ENCODE measurements at places on chromosomes 7 and 10.

DNA sequence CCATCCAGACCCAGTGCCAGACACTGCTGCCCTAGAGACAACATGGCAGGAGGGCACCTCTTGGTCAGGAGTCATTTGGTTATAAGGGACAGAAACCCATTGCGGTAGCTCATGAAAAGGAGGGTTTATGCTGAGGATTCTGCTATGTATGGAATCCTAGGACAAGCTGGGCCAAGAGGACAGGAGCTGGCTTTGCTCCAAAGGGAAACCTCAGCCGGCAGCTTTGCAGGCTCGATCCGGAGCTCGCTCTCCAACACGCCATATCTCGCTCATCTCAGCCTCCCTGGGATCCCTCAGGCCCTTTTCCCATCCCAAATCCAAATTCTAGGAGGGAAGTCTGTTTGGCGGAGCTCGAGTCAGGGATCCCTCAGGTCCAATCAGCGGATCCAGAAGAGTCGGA is 345.7 kb downstream of the GLRX3 start:
- no peak for DNase-seq

DNA sequence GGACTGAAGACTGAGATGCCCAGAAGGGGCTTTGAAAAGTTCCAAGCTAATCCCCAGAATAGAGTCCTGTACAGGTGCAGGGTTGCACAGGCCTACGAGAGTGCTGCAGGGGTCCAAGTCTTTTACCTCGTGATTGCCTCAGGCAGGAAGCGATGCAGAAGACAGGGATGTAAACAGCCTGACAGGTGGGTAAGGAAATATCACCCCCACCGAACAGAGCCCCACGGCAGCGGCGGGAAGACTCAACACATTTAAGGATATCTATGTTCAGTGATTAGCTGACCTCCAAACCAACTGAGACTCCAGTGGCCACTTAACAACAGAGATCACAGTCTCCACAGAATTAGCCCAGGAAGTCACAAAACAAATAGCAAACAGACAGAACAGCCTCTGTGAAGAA is 73.9 kb upstream of the VIPR2 start:
- no peak for DNase-seq

GRCh38 chr7:82291931-82292330 is 151.6 kb downstream of the CACNA2D1 start:
- DNase-seq = no peak

GRCh38 chr7:114533131-114533530 is 118.5 kb downstream of the FOXP2 start:
- peak; percentile 74 for DNase-seq

DNA sequence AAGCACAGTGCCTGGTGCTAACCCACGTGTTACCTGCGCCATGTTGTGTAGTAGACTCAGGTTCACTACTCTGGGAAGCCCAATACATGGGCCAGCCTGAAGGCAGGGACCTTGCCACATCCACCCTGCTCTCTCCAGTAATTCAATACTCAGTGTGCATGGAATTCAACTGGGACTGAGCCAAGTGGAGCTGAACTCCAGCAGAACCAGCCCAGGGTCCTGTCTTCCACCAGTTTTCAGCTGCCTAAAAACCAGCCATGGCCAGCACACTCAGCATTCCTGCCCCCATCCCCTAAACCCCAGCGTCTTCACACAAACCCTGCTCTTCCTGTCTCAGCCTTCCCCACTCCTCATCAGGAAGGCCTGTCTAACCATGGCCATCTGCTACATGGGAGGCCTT is 15.4 kb downstream of the FGF8 start:
- DNase-seq = no peak

GRCh38 chr10:93417266-93417665 is 64.9 kb downstream of the MYOF start:
- DNase-seq = no peak

DNA sequence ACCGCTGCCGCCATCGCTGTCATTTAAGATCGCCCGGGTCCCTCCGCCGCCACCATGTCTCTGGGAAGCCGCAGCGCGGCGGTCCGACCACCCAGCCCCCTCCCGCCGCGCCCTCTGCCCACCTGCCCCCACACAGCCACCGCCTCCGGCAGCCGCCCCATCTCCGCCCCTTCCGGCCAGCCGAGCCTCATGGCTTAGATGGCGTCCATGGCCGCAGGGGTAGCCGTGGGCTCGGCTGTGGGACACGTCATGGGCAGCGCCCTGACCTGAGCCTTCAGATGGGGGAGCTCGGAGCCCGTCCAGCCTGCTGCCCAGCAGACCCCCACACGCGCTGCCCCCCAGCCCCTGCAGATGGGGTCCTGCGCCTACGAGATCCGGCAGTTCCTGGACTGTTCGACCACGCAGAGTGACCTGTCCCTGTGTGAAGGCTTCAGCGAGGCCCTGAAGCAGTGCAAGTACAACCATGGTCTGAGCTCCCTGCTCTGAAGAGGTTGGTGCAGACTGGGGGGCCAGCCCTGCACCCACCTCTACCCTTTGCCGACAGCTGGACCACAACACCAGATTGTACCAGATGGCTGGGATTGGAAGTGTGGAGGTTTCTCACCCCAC is 38.0 kb upstream of the TARP start:
- no peak for DNase-seq

- no peak for DNase-seq
Observed at GRCh38 chr7:100670074-100670473, 3.5 kb upstream of the GNB2 start.

DNA sequence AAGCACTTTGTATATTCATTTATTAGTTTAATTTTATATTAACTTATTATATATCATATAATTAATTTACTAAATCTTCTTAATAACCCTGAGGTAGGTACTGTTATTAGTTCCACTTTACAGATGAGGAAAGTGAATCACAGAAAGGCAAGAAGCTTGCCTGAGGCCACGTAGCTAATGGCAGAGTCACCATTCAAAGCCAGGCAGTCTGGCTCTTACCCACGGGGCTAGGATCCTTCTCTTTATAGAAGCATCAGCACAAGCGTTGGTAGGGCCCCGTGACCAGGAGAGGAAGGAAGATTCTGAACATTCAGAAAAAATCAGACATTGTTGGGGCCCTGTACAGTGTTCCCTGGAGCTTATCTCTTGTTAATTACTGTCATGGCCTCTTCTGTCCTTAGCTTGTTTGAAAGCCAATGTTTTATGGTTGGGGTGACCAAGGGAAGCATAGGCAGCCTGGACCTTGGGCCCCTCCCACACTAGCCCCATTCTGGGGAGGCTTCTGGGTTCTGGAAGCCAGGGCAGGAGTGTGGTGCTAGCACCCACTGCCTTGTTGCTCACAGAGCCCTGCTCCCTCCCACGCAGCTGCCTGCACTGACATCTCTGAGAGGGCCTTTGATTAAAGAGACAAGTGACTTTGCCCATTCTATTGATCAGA is 31.1 kb upstream of the SLF2 start:
- DNase-seq = no peak

- DNase-seq = no peak
Observed at GRCh38 chr10:124099604-124100003, 6.2 kb upstream of the CHST15 start.

- DNase-seq = no peak
Observed at GRCh38 chr10:11468126-11468742, 143.2 kb downstream of the USP6NL start.

GRCh38 chr10:54799506-54799905 is 1.5 kb downstream of the PCDH15 start:
- no peak for DNase-seq

GRCh38 chr7:135672560-135673359 is 10.4 kb downstream of the STMP1 start:
- peak; percentile 47 for DNase-seq

- DNase-seq = no peak
Observed at GRCh38 chr7:14286036-14286435, 296.6 kb upstream of the ETV1 start.

DNA sequence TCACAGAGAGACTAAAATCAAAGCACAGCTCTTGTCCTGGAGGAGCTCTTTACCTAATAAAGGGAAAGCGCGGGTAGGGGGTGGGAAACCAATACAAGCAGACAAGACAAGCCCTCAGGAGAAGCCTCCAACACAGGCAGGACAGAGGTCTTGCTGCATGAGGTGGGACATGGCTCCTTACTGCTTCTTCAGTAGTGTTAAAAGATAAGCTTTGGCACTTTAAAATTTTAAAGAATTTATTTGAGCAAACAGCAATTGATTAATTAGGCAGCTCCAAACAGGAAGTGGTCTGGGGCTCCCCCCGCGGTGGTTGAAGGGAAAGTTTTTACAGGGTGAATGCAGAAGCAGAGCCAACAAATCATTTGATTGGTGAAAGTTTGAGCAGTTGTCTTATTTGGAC is 50.3 kb upstream of the MACC1 start:
- DNase-seq = no peak

DNA sequence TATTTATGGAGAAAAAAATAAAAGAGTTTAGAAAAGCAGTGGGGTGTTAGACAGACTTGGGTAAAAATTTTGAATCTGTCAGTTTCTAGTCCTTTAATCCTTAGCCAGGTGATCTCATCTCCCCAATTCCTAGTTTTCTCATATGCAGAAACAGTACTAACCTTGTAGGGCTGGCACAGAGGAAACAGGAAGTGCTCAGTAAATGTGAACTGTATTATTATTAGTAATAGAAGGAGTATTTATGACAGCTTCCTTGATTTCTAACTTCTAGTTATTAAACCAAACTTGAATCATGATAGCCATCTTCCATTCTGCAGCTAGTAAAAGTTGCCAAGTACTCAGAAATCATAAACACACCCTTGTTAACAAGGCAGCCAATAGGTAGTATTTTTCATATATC is 12.5 kb downstream of the TBX20 start:
- DNase-seq = no peak

Measured in NCI-H1417 (cell line).